ENCODE measurements at places on chromosomes 11 and 22.

DNA sequence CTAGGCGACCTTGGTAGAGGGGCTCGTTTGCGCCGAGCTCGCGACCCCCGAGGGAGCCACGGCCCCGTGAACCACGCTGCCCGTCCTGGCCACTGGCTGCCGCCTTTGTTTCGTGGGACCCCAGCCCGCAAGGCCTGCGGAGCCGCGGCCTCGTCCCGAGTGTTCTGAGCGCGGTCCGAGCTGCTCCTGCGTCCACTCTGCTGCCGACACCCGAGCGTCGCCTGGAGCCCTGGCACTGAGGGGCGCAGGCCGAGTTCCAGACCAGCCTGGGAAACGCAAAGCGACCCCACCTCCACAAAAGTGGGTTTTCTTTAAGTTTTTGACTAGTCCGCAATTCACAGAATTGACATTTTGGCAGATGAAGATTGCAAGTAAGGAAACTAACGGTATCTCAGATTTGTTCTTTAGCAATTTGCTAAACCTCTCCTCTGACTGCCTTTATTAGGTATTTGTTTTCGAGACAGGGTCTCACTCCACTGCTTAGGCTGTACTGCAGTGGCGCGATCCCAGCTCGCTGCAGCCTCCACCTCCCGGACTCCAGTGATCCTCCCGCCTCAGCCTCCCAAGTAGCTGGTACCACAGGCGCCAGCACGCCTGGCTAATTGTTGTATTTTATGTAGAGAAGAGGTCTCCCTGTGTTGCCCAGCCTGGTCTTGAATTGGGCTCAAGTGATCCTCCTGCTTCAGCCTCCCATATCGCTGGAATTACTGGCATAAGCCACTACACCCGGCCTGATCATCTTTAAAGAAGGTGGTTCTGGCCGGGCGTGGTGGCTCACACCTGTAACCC is 879 bp upstream of the RNH1 start:
- DNase-seq, result no peak

GRCh38 chr22:27747396-27748221 is 53.9 kb downstream of the MN1 start:
- DNase-seq, result no peak

- DNase-seq, result no peak
Measured at GRCh38 chr11:60912223-60912850, 1.6 kb upstream of the TMEM109 start.

DNA sequence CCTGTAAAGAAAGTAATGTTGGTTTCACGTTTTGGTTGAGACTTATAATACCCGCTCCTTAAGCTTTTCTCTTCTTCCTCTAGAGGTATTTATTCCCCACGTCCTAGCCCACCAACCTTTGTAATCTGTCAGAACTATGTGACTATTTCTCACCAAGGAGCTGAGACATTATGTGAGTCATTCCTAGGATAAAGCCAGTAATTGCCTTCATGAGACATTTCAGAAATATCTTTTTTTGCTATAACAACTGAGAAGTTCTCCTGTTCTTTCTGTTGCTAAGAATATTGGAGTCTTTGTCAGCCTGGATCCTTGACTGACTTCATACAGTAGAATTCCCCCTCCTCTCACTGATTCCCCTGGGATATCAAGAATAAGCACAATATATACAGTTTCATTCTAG is 1497.0 kb upstream of the TENM4 start:
- no peak for DNase-seq

DNA sequence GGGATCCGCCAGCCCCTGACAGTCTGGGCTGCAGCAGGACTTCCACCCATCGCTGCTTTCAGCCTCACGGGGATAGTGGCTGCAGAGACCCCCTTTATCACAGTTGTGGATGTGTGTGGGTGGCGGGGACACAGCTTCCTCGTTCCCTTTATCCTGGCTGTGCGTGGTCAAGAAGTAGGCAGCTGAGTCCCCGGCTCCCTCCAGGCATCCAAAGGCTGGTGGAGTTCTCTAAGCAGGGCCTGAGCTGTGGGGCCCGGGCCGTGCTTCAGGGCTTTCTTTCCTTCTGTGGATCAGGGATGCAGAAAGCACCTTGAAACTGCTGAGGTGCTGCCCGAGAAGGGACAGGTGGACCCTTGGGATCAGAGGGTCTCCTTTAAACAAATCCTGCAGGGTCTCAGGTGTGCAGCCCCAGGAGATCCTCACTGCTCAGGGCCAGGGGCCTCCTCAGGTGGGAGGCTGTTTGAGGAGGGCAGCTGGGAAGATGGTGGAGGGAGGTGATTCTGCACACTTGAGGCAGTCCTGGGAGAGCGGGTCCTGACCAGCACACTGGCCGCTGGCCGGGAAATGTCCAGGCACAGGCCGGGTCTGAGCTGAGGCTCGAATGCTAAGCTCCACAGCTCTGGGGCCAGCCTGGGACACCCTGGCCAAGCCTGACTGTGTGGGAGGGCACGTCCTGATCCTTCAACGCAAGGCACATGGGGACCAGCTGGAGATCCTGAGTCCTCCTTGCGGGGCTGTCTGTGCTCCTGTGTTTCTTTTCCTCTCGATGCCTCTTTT is 1024.3 kb downstream of the BRD1 start:
- DNase-seq, result no peak

GRCh38 chr22:17912945-17913721 is 111.2 kb downstream of the MICAL3 start:
- DNase-seq, result no peak
